ENCODE measurements at places on chromosomes 6 and 20. TPM values are rescaled to one million over a fixed set of nuclear protein-coding genes. Genes with fewer than 3 reads are reported as not detected.

The TASP1 gene
- 7.4 TPM for total RNA-seq

The SULF2 gene
- 0.98 TPM for total RNA-seq

The PLEKHG1 gene
- 0.59 TPM for total RNA-seq

The SLC22A1 gene
- total RNA-seq, result 1.5 TPM

The CCDC167 gene
- 16.5 TPM for total RNA-seq

The ZBTB24 gene
- total RNA-seq, result 8.1 TPM

The C6orf118 gene
- under 0.01 TPM for total RNA-seq

The HFE gene
- 8.8 TPM for total RNA-seq

The HLA-DOA gene
- not detected for total RNA-seq

The EDN1 gene
- total RNA-seq, result under 0.01 TPM

The ADA gene
- 26.5 TPM for total RNA-seq

The SLC35F1 gene
- not detected for total RNA-seq

The SLC17A1 gene
- total RNA-seq, result not detected

The FNDC11 gene
- total RNA-seq, result 0.37 TPM

The PTCRA gene
- total RNA-seq, result not detected

The DST gene
- 458 TPM for total RNA-seq

The SYS1 gene
- total RNA-seq, result 19.5 TPM

The CGA gene
- not detected for total RNA-seq

The LY6G5B gene
- total RNA-seq, result 4.3 TPM

The ZNF311 gene
- 1.1 TPM for total RNA-seq

The PERP gene
- 21.1 TPM for total RNA-seq

Measured in subcutaneous preadipocyte (primary cell).